ENCODE measurements at places on chromosomes 11 and 22.

DNA sequence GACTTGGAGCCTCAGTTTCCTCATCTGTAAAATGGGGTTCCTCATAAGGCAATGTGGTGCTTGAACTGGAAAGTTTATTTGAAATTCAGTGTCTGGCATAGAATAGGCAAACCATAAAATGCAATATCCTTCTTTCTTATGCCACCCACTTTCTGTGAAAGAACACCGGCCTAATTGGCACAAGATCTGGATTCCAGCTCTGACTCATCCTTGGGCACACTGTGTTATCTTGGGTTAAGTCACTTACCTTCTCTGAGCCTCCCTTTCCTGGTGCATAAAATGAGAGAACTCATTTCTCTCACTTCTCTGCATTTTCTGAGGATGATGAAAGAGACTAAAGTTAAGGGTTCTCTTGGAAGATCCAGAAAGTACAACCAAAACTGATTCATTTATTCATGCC is 5.1 kb downstream of the INSC start:
- no peak for DNase-seq

DNA sequence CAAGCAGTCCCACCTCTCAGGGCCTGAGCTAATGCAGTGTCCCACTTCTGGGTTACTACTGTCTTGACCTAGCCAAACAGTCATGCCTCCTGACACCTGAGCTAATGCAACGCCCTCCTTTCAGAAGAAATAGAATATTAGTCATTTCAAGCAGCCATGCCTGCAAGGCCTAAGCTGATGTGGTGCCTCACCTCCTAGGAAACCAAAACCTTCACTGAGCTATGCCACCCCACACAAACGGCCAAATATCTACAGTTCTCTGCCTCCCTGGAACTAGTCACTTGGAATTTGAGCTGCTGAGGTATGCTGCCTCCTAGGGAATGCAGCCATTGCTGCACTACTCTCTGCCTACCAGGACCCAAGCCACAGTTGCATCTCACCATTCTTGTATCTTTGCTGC is 8.3 kb upstream of the MS4A6E start:
- no peak for DNase-seq

DNA sequence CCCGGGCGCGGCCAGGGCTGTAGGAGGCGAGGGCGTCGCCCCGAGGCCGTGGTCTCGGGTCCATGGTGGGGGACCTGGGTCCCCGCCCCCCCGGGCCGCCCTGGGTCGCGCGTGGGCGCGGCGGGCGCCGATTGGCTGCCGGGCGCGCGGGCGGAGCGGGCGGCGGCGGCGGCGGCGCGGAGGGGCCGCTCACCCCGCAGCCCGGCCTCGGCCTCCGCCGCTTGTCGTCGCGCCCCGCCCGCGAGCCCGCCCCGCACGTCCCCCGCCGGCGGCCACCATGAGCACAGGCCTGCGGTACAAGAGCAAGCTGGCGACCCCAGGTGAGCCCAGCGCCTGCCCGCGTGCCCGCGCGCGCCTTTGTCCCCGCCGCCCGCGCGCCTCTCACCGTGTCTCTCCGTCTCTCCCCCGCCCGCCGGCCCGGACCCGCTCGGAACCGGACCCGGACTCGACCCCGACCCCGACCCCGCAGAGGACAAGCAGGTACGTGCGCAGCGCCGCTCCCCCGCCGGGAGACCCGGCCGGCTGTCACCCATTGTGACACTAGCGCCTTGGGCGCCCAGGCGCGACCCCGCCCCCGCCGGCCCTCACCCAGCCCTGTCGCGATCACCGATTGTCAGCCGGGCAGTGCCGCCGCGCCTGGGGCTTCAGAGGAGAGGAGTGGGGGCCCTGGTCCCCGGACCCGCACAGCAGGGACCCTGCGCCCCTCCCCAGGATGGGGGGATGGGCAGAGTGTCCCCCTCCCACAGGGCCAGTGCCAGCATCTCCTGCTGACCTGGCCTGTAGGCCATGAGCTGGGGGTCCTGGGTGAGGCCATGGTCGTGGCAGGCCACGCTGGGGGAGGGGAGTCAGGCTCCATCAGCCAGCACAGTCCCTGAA is at the start of gene SEPTIN5:
TSS of gene SEPTIN5 (plus strand) at position 192 of the 876 bp plus-strand sequence. CDS start at position 278, 86 bp downstream.
- DNase-seq = no peak

DNA sequence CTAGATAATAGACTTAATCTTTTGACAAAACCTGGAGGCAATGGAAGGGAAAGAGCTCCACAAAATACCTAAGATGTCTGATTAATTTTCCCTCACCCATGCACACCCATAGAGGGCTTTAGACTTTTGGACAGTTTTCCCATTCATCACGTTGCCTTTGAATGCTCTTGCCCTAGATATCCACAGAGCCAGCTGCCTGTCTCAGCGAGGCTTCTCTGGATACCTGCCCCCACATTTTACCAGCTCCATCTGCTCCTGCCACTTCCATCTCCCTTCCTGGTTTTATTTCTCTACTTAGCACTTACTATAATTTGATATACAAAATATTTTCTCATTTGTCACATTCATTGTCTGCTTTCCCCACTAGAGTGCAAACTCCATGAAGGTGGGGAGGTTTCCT is 136.8 kb downstream of the FDX1 start:
- no peak for DNase-seq

- no peak for DNase-seq
Observed at GRCh38 chr11:981764-982163, 54.8 kb downstream of the MUC6 start.
